ENCODE measurements at places on chromosomes 12 and 14.

GRCh38 chr12:29990971-29991370 lies 207.2 kb upstream of the TMTC1 start:
- DNase-seq: no peak

- no peak for DNase-seq
Observed at GRCh38 chr12:109331301-109331952, 16.3 kb upstream of the MYO1H start.

DNA sequence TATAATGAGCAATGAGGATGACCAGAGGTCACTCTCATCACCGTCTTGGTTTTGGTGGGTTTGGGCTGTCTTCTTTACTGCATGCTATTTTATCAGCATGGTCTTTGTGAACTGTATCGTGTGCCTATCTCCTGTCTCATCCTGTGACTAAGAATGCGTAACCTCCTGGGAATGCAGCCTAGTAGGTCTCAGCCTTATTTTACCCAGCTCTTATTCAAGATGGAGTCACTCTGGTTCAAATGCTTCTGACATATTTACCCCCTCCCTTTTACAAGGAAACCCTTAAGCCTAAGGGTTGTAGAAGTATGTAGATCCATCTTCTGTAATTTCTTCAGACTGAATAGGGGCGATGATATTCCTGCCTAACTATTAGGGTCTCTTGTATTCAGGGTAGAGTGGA lies 8.4 kb downstream of the IFI27L1 start:
- no peak for DNase-seq

DNA sequence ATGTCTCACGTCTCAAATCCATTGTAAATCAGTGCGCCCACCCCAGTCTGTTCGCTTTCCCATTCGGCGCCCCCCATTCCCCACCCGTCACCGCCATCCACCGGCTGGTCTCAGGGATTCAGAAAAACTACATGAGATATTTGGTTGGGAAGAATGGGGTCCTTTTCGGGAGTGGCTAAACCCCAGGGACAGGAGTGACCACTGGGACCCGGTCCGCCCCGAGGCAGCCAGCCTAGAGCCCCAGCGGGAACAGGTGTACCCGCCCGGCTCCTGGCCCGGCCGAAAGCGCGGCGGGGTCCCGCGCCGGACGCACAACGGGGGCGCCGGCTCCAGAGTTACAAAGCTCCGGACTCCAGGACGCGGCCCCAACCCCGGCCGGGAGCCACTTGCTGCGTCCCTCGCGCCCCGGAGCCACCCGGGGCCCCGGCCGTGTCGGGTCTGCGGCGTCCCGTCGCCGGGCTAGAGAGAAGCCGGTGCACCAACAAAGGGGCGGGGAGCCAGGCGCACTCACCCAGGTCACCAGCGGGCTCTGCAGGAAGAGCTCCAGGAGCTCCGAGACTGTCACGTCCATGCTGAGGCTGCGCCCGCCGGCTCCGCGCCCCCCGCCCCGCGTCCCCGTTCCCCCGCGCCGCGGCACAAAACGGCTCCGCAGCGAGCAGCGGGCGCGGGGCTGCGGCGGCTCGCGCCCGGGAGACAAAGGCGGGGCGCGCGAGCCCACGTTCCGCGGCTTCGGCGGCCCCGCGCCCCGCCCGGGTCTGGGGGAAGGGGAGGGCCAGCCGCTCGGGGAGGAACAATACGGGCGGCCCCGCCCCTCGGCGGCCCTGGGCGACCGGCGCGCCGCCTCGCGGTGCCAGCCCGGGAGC lies at the start of gene CCDC88C:
TSS of gene CCDC88C (minus strand) at position 701 of the 863 bp plus-strand sequence. CDS start at position 571, 130 bp downstream.
- no peak for DNase-seq

DNA sequence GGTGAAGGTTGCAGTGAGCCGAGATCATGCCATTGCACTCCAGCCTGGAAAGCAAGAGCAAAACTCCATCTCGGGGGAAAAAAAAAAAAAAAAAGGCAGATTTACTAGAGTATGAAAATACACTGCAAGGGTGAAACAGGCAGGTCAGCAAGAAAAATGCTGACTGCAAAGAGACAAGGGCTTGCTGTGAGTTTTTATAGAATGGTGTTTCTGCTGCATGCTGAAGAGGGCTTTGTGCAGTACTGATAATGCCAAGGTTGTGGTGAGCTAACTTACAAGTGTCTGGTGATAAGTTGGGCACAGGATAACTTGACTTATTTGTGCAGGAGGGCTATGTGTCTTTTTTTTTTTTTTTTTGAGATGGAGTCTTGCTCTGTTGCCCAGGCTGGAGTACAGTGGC lies 25.9 kb upstream of the SRP54 start:
- no peak for DNase-seq

GRCh38 chr12:21913823-21914222 lies 27.4 kb downstream of the ABCC9 start:
- no peak for DNase-seq

- DNase-seq: no peak
Observed at GRCh38 chr14:70291396-70291795, 68.1 kb downstream of the COX16 start.

GRCh38 chr14:21528381-21529348 lies 2.5 kb upstream of the SALL2 start:
- DNase-seq: no peak

GRCh38 chr12:66453120-66453519 lies 150.8 kb downstream of the HELB start:
- no peak for DNase-seq

DNA sequence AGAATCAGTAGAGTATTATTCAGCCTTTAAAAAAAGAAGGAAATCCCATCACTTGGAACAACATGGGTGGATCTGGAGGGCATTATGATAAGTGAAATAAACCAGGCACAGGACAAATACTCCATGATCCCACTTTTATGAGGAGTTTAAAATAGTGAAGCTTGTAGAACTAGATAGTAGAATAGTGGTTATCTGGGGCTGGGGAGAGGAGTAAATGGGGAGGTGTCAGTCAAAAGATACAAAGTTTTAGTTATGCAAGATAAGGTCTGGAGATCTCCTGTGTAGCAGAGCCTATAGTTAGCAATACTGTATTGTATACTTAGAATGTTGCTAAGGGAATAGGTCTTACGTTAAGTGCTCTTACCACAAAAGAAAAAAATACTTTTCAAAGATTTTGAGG lies 64.9 kb downstream of the RIC8B start:
- DNase-seq: no peak

DNA sequence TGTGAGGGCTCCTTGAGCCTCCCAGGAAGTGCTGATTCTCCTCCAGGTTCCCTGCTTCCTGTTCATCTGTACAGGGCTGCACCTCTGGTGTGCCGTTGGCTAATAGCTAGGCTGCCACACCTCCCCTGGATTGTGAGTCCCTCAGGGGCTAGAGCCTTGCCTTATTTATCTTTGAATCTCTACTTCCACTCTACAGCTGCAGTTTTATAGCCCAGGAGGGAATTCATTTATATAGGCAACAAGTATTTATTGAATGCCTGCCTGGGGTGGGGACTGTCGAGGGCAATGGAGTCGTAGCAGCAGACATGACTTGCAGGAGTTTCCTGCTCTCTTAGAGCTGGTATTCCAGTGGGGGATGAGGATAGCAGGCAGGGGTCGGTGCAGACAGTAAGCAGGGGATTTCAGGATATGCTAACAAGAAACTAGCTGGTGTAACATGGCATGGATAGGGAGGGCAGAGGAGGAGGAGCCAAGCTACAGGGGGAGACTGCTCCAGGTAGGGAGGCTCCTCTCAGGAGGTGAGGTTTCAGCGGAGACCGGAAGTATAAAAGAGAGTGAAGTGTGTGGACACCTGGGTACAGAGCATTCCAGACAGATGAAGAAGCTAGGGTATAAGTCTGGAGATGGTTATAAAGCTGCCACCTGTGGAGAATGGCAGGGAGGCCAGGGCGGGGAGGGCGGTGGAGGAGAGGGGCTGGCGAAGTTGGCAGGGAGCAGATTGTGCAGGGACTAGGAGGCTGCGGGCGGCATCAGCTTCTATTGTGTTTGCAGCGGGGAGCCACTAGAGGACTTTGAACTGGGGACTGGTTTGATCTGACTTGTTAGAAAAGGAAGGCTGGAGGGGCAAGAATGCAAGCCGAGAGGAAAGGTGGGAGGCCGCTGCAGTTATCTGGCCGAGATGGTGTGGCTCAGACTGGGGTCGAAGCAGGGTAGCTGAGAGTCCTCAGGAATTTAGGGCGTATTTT lies 17.2 kb downstream of the USP30 start:
- DNase-seq: no peak

- DNase-seq: no peak
Observed at GRCh38 chr12:78118036-78118435, 287.3 kb downstream of the NAV3 start.

GRCh38 chr14:56885825-56886224 lies 75.5 kb upstream of the OTX2 start:
- DNase-seq: no peak

DNA sequence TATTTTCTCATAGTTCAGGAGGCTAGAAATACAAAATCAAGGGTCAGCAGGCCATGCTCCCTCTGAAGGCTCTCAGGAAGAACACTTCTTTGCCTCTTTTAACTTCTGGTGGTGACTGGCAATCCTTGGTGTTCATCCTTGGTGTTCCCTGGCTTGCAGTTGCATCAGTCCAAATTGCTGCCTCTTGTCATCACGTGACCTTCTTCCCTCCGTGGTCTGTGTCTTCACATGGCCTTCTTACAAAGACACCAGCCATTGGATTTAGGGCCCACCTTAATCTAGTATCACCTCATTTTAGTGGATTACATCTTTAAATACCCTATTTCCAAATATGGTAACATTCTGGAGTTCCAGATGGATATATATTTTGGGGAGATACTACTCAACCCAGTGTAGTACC lies 7.5 kb upstream of the LRRC9 start:
- DNase-seq: no peak

DNA sequence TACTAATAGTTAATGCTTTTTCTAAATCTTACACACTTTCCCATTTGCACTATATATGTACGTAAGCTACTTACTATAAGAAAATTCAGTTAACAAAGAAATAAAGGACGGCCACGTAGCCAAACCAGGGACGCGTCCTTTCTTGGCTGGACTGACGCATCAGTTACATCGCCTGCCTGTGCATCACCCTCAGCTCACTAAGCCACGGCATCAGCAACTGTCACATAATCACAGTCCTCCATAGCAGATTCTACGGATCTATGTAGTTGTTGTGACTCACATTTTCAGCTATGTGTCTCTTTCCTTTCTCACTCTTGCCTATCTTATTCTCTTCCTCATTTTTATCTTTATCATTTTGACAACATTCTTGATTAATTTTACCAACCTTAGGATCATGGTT lies 38.1 kb upstream of the C12orf50 start:
- DNase-seq: no peak

GRCh38 chr12:76096079-76096646 lies 11.7 kb upstream of the NAP1L1 start:
- no peak for DNase-seq

GRCh38 chr12:107493666-107494065 lies 191.9 kb upstream of the PWP1 start:
- DNase-seq: no peak

DNA sequence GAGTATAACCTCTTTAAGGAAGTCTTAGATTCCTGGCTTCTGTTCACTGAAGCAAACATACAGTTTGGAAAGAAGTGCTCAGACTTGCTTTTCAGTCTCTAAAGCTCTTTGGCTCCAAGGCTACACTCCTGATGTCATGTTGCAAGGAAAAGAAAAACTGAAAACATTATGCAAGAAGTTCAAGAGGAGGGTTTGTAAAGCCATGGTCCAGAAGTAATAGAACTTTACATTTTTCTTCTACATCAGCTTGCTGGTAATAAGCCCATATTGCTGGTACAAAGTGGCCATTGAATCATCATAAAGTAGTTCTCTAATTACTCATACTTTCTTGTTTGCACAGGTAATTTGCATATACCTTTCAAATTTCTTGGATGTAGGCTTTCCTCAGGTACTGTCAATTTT lies 83.6 kb downstream of the BBS10 start:
- DNase-seq: no peak

DNA sequence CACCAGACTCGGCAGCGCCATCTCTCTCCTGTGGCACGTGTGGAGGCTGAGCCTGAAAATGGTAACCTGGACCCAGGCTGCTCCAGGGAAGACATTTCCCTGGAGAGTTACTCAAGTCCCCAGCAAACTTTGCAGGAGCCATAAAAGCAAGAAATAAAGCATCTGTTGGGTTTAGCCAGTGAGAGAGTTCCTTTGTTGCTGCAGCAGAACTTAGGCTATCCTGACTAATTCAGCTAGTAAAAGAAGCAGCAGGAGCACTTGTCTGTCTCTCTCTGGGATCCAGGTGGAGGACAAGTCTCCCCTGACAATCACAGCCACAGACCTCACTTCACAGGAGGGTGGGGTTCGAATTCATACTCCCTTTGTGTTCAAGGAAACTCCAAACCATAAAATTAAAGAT lies 79.2 kb upstream of the DIO3 start:
- no peak for DNase-seq

- no peak for DNase-seq
Observed at GRCh38 chr12:91630083-91630482, 447.5 kb upstream of the DCN start.

DNA sequence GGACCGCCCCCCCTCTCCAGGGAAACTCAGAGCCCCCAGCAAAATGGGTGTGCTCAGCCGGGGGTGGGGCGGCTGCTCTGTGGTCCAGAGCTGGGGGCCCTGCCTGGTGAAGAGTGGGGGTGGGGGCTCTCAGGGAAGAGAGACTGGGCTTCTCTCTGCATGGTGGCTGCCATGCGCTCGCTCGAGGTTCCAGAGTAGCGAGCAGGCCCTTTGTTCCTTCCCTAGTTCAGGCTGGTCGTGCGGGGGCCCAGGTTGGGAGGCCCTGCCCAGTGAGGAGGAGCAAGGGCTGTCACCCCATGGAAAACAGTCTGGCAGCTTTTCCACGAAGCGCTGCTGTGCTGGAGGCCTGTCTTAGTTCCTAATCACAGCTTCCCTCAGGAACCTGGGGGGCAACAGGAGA lies 134.6 kb downstream of the AEBP2 start:
- DNase-seq: no peak

GRCh38 chr12:115094163-115094816 lies 410.3 kb upstream of the TBX3 start:
- no peak for DNase-seq

DNA sequence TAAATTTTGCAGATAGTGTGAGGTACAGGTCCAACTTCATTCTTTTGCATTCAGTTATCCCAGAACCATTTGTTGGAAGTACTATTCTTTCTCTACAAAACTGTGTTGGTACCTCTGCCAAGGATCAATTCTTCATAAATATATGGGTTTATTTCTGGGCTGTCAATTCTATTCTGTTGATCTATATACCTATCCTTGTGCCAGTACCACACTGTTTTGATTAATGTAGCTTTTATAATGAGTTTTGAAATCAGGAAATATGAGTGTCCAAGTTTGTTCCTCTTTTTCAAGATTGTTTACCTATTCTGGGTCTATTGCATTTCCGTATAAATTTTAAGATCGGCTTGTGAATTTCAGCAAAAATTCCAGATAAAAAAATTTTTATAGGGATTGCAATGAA lies 48.1 kb downstream of the RERG start:
- no peak for DNase-seq

- no peak for DNase-seq
Observed at GRCh38 chr14:30623412-30624131, 1.5 kb downstream of the SCFD1 start.

- DNase-seq: no peak
Observed at GRCh38 chr14:62420847-62421246, 624.4 kb downstream of the KCNH5 start.

GRCh38 chr12:101713059-101713682 lies 15.7 kb downstream of the CHPT1 start:
- no peak for DNase-seq

GRCh38 chr14:54564868-54565784 lies 1.8 kb upstream of the SAMD4A start:
- no peak for DNase-seq

GRCh38 chr14:33515899-33516298 lies 435.0 kb downstream of the EGLN3 start:
- no peak for DNase-seq

GRCh38 chr12:15613981-15614380 lies 175.2 kb downstream of the EPS8 start:
- DNase-seq: no peak
